HTR-8/SVneo (cell line): ENCODE measurements at places on chromosomes 3 and 15.

GRCh38 chr15:65210770-65211481, at the start of gene CILP:
TSS of gene CILP (minus strand) at chr15:65211473. CDS start at chr15:65209755, 1,718 bp downstream.
- DNase-seq, result no peak

- DNase-seq, result no peak
These were observed 221.5 kb downstream of the ZIC4 start for GRCh38 chr3:147184794-147185193.

DNA sequence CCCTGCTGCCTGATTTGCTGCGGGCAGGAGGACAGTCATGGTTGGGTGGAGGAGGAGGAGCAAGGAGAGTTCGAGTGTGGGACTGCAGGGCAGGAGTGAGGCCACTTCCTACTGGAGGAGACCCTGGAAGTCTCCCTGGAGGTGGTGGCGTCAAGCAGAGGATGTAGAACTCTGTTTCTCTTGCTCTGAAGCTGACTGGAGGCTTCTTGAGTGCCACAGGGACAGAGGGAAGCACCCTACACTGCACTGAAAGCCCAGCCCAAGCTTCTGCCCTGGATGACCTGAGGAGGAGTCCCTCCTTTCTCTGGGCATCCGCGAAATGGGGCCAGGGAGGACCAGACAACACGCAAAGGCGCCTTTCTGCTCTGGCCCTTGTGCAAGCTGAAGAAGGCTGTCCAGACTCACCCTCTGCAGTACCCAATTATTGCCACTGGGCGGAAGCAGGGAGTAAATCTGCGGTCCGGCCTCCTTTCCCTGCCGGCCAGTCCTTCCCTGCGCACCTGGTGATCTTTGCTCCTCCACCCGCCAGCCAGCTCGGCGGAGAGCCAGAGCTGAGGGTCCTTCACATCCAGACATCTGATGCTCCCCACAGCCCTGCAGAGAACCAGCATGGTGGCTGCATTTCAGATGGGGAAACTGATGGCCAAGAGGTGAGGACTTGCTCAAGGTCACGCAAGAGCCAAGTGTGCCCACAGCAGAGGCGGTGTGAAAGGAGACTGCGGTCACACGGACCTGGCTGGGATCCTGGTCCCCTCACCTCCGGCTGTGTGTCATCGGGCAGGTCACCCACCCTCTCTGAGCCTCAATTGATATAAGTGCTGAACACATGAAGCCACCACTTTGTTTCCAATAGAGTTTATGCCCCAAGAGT, 207.1 kb downstream of the TBC1D2B start:
- DNase-seq, result peak; percentile 57

- DNase-seq, result no peak
These were observed 19.8 kb downstream of the EPHB3 start for GRCh38 chr3:184581331-184581855.

GRCh38 chr3:128873244-128874022, 6.0 kb upstream of the ACAD9 start:
- DNase-seq, result no peak

DNA sequence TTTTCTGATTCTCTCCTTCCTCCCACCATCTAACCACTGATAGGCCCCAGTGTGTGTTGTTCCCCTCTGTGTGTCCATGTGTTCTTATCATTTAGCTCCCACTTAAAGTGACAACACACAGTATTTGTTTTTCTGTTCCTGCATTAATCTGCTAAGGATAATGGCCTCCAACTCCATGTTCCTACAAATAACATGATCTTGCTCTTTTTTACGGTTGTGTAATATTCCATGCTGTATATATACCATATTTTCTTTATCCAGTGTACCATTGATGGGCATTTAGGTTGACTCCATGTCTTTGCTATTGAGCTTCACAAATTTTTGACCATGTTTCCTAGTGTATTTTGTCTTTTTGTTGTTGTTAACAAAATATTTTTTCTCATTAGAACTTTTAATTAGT, 30.6 kb downstream of the VEPH1 start:
- no peak for DNase-seq

GRCh38 chr3:161069511-161070251, 35.5 kb downstream of the B3GALNT1 start:
- peak; percentile 18 for DNase-seq

- no peak for DNase-seq
These were observed 69.3 kb upstream of the TSPAN3 start for GRCh38 chr15:77140220-77140619.

GRCh38 chr15:86568378-86568777, 488.7 kb downstream of the AGBL1 start:
- DNase-seq, result no peak

GRCh38 chr15:57654153-57654852, 52.2 kb upstream of the POLR2M start:
- no peak for DNase-seq

- DNase-seq, result no peak
These were observed 82.2 kb upstream of the WDR72 start for GRCh38 chr15:53841651-53842050.

DNA sequence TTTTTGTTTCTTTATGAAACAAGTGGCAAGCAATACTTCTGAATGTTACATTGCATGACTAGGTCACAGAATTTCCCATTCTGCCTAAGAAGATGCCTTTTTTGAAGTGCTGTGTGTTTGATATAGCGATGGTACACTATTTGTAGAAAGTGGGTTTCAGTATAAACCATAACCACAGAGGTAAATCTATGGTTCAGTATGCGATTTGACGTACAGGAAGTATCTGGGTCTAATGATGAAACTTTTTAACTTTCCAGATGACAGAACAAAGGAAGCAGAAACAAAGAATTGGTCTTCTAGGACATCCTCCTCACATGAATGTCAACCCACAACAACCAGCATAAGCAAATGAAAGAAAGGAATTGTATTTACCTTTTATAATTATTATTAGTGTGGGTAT, 133.4 kb upstream of the BHLHE40 start:
- no peak for DNase-seq

- DNase-seq, result no peak
These were observed 470.5 kb downstream of the EPHA3 start for GRCh38 chr3:89577637-89578530.

GRCh38 chr3:177585271-177585670, 388.0 kb upstream of the TBL1XR1 start:
- DNase-seq, result no peak

DNA sequence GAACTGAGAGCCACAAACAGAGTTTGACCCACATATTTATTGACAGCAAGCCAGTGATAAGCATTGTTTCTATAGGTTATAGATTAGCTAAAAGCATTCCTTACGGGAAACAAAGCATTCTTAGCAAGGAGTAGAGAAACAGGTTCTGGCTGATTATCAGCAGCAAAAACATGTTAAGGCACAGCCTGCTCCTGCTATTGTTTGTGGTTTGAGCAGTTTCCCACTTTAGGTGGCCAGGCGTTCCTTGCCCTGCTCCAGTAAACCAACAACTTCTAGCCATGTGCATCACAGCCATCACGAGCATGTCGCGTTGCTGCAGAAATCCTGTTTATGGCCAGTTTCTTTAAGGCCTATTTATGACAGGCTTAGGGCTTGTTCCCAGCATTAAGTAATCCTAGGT, 44.7 kb upstream of the C2CD4B start:
- no peak for DNase-seq

- no peak for DNase-seq
These were observed 76.9 kb downstream of the CTNNB1 start for GRCh38 chr3:41276191-41276590.

- peak; percentile 47 for DNase-seq
These were observed 393.6 kb downstream of the OTOL1 start for GRCh38 chr3:161890147-161890625.

GRCh38 chr15:79394231-79394630, 37.9 kb upstream of the MINAR1 start:
- no peak for DNase-seq

- DNase-seq, result no peak
These were observed 642.3 kb downstream of the ROBO2 start for GRCh38 chr3:77682162-77682561.

DNA sequence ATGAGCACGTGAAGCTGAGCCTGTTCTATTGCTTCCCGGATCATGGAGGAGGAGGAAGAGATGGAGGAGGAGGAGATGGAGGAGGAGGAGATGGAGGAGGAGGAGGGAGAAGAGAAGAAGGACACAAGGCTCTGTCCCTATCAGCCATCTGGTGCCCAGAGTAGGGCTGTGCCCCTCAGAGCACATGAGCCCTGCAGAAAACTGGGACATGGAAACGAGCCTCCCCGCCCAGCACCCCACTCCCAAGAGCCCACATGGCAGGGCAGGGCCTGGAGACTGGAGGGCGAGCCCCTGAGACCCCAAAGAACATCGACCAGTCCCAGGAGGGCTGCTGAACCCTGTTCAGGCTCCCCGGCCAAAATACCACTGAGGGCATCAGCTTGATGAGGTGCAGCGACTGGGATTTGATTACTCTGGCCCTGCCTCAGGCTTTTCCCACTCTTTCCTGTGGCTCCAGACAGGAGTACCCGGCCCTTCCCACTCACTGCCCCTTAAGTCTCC, 285.6 kb downstream of the UACA start:
- no peak for DNase-seq

- DNase-seq, result no peak
These were observed 87.4 kb downstream of the CRTC3 start for GRCh38 chr15:90617171-90617570.

DNA sequence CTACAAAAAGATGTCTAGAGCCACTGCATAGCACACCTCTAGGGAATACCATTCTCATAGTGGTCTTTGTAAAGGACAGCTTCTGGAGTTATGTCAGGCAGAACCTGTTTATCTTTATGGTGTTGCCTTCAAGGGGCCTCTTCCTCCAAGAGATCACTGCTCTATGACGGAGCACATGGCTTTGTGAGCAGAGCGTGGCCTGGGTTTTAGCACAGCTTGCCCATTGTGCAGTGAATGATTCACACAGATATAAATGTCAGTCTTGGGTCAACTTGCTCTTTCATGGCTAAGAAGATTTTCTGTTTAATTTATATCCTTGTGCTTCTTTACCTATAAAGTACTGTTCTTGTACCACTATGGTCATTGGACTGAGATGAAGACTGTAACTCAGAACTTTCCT, 41.5 kb upstream of the RBMS3 start:
- no peak for DNase-seq

GRCh38 chr15:42032376-42033213, 11.8 kb upstream of the PLA2G4E start:
- no peak for DNase-seq

DNA sequence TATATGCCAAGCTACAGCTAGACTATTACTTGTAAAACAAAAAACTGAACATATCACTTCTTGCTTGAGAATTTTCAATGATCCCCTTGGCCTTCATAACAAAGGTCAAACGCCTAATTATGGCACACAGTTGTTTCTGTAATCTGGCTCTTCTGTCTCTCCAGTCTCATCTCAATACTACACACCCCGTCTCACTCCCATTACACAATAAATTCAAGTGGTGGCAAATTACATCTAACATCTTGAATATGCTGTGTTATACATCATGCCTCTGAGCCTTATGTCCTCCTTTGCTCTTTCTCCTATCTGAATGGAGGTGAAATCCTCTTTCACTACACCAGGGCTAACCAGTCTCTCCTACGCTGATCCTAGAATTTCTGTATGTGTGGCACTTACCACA, 140.4 kb downstream of the TBL1XR1 start:
- DNase-seq, result no peak

GRCh38 chr15:101162701-101163483, 89.0 kb downstream of the CHSY1 start:
- DNase-seq, result no peak

- no peak for DNase-seq
These were observed 330.3 kb downstream of the SHQ1 start for GRCh38 chr3:72517921-72518424.

DNA sequence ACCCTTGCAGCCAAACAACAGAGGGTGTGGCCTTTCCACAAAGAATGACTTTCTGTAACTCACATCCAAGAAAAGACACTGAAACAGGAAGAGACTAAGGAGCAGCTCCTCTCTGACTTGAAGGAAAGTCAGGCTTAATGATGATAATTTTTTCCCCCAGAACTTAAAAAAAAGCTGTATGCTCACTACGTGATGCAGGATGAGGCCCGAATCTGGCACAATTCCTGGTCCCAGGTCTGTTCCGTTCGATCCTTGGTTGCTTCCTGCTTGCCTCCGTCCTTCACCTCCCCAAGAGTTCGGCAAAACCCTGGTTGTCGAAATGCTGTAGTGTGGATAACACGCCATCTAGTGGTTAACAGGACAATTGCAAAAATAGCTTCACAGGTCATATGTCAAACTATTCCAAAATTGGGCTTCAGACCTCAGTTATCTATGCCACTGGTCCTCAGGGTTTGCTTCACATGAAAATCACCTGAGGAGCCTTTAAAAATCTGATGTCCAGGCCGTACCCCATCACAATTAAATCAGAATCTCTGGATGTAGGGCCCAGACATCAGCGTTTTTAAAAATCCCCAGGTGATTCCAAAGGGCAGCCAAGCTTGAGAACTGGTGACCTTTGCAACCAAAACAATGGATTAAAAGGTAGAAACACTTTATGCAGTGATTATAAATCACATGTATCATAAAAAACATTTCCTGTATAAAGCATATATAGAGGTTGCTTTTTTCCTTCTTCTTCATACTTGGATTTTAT, 28.1 kb upstream of the SYNM start:
- peak; percentile 75 for DNase-seq

DNA sequence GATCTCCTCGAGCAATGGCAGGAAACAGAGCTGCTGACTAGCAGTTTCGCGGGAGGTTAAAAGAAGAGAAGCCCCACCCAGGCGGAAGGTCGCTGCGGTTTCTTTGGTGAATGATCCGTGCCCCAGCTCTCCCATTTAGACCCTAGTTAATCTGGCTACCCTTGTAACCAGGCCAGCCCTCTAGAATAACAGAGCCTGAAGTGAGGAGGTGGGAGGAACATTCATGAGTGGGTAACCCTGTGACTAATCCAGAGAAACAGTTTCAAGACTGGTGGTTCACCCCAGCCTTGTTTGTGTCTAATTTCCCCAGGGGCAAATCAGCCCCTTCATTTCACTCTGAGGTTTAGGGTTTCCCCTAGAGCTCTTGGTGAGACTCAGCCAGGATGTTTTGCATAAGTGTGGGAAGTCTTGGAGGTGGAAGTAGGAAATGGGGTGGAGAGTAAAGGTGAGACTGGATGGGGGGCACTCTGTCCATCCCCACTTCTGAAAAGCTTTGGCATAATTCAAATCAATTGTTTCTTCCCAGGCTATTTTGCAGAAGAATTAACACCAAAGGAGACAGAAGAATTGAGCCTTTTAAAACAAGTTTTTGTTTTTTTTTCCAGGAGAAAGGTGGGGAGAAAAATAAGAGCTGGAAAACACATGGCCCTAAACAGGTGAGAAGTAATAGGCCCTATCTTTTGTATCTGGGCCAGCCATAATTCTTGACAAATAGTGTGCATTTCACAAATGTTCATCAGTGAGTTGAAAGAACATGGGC, 303.1 kb downstream of the RPLP1 start:
- no peak for DNase-seq

DNA sequence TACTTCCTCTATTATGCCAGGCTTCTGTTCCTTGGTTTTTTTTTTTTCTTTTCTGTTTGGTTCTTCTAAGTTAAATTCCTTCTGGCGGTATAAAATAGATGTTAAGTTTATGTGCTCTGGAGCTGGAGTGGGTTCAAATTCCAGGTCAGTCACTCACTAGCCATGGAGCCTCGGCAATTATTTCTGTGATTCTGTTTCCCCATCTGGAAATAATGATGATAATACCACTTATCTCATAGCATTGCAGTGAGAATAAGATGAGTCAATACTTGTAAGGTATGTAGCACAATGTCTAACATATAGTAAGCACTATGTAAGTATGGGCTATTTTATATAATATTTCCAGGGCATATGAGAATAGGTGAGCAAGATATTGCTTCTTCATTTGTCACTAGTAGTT, 33.2 kb upstream of the ZDHHC23 start:
- DNase-seq, result no peak

- no peak for DNase-seq
These were observed 1049.3 kb downstream of the MCTP2 start for GRCh38 chr15:95280711-95281110.
